Effector memory CD4-positive, alpha-beta T cell (primary cell): ENCODE measurements at places on chromosomes 3 and 15.

GRCh38 chr3:94520364-94520763, 457.5 kb downstream of the NSUN3 start:
- DNase-seq, result no peak

DNA sequence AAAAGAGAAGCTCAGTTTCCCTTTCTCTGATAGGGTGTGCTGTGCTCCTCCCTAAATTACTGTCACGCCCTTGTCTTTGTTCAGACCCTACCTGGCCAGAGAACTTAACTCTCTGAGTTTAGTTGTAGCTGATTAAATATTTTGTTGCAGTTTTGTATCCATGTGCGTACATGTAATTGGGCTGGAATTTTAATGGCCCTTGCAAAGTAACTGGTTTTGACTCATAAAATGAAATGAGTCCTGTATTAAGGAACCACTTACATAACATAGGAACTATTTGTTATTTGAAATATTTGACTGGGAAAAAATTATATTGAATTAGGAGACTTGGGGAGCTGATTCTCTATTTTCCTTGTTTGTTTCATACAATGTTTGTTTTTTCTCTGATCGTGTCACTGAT, 80.2 kb downstream of the LRRK1 start:
- no peak for DNase-seq

DNA sequence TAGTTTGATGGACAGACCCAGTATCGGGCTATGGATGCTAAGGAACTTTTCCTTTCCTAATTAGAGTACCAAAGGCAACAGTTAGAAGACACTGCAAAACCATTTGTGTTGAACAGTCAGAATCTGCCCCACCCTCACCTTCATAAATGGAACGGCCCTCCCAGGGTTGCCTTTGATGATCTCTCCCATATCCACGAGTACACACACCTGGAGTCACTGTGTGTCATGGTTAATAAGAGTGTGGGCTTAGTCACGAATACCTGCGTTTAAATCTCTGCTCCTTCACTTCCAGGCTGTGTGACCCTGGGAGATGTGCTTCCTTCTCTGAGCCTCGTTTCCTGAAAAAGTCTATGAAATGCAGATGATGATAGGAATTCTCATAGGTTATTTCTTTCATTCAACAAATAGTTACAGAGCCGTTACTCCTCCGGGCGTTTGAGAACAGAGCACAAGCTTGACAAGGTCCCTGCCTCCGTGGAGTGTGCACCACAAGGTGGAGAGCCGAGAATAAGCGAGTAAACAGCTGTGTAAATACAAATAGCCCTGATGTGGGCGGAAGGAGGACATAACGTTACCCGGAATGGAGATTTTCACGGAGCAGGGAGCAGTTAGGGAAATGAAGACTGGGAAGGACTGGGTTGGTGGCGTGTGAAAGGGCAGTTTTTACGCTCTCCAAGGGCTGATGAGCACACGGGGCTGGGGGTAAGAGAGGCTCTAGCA, 6.7 kb downstream of the SLC51A start:
- no peak for DNase-seq

DNA sequence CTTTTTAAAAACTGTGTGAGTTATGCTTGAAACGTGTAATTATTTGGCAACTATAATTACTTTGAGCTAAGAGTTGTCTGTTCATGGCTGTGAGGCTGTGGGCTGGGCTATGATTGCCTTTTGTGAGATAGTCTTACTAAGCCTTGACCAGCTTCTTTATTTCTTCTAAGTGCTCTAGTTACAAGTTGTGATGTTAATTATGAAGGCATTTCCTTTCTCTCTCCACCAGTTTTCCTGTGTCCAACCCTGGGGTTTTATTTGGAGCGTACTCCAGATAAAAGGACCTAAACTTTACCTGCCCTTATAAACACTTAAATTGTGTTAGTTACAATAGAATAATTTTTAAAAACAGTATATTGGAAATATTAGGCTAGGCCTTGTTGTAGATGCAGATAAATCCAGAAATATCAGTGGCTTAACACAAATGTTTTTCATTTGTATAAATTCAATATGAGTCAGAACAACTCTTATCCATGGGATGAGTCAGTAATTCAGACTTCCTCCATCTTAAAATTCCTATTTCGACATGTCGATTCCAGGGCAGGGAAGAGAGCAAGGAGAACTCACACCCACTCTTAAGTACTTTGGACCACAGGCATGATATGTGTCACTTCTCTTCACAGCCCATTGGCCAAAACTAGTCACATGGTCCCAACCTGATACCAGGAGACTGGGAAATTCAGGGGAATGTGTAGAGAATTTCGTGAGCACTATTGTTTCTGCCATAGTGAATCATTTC, 17.0 kb downstream of the TMEM62 start:
- no peak for DNase-seq

GRCh38 chr3:160869825-160870224, 113.8 kb downstream of the PPM1L start:
- DNase-seq, result no peak
